ENCODE measurements at places on chromosomes 6 and 20.

DNA sequence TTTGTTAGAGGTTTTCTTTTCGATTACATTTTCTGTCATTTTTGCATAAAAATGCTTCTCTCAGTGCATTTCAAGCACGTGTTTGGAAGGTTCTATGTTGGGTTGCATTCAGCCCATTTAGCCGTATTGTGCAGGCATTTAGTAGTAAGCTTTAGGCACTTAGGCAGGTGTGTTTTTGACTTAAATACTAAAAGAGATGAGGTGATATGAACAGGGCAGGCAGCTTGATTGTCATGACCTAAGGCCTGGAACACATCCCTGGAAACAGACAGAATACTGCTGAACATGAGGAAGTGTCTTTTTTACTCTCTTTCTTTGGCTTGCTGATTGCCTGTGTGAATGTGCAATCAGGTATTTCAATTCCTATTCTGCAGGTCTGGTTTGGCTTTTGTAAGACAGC, 610.5 kb upstream of the MAN1A1 start:
- DNase-seq, result no peak

DNA sequence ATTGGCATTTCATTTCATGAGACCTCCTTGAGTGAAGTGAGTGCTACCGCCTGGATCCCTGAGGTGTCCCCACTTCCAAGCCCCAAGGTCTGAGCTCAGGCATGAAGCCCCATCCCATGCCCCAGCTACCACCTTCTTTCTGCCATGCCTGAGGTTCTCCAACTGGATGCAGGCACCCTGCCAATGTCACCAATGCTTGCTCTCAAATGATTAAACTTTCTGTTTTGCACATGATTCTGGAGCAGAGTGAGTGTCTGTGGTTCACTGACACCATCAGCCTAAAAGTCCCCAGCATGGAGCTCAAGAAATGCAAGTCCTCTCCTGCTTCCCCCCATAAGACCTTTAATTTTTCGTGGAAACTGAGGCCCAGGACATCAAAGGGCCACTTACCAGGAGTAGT, 43.7 kb upstream of the BPIFA2 start:
- no peak for DNase-seq

GRCh38 chr6:34813028-34813713, 21.3 kb downstream of the BLTP3A start:
- DNase-seq, result no peak

GRCh38 chr6:138523347-138524210, 24.3 kb upstream of the NHSL1 start:
- DNase-seq, result no peak

DNA sequence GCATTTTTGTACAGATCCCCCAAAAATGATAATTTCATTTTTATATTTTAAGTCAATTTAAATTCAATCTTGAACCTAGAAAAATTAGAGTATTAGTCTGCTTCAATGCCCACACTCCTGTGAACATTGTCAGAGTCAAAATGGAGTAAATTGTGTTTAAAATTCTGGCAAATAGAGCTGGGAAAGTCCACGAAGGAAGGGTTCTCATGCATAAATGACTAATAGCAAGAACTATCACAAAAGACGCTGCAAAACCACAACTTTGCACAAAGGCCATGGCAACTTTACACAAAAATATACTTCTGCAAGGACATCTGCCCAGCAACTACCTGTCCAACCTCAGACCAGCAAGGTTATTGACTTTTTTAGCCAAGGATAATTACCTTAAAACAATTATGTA, 203.2 kb upstream of the SMLR1 start:
- DNase-seq, result no peak

DNA sequence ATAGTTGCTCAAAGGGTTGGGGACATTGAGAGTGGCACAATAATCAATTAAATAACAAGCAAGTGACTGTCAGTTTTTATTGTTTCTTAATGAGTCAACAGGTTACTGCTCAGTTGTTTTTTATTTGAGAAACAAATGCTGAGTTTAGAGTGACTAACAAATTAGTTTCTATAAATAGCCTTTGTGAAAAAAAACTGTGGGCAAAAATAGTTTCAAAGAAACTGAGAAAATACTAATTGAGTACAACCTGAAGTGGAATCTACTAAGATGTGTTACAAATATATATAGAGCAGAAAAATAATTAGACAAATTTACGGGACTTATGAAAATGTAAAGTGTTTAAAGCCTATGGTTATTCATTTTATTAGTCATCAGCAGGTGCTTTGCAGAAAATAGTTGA, 22.3 kb downstream of the BEND6 start:
- no peak for DNase-seq

DNA sequence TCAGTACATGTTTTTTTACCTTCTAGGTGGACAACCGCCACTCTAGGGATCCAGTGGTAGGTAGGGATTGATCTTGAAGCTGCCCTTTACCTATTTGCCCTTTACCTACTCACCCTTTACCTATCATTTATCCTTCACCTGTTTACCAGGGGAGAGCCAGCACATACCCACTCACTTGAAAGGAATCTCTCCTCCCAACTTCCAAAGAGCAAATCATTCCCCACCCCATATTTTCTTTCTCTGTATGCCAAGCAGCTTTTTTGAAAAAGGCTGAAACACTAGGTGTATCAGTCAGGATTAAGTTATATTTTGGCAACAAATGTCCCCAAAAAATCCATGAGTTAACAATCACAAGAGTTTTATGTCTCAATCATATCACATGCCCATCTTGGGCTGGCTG, 10.5 kb upstream of the EPM2A start:
- DNase-seq, result no peak

DNA sequence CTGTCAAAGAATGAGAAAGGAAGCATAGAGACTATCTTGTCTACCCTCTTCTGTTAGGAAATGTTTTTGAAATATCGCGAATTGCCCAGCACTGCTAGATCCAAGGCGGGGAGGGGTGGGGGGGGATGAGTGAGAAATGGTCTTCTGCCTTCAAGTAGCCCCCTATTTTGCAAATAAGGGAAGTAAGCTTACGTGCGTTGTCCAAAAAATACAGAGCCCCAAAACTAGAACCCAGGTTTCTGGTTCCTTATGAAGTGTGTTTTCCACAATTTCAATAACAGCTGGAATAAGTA, 923 bp upstream of the ILRUN start:
- DNase-seq, result no peak

- no peak for DNase-seq
These were observed 84.3 kb upstream of the MRPS10 start for GRCh38 chr6:42301986-42302385.

GRCh38 chr6:123360359-123360758, 276.4 kb downstream of the TRDN start:
- DNase-seq, result no peak

- no peak for DNase-seq
These were observed 13.7 kb downstream of the UQCC2 start for GRCh38 chr6:33697845-33698244.

GRCh38 chr6:111487661-111488060, 4.6 kb upstream of the REV3L start:
- DNase-seq, result no peak

GRCh38 chr6:88566746-88567534, 396.5 kb downstream of the RNGTT start:
- DNase-seq, result no peak

DNA sequence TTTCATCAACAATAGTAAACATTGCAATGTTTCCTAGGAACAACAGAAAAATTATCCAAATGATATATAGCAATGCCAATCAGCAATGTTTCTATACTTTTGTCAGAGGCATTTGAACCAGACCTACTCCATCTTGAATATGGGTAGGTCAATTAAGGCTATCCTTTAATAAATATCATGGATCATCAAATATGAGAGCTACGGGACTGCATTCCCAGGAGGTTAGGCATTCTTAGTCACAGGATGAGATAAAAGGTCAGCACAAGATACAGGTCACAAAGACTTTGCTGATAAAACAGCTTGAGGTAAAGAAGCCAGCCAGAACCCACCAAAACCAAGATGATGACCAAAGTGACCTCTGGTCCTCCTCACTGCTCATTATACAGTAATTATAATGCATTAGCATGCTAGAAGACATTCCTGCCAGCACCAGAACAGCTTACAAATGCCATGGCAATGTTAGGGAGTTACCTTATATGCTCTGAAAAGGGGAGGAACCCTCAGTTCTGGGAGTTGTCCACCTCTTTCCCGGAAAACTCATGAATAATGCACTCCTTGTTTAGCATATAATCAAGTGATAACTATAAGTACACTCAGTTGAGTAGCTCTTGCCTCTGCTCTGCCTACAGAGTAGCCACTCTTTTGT, 8.6 kb upstream of the SERPINB6 start:
- DNase-seq, result no peak

DNA sequence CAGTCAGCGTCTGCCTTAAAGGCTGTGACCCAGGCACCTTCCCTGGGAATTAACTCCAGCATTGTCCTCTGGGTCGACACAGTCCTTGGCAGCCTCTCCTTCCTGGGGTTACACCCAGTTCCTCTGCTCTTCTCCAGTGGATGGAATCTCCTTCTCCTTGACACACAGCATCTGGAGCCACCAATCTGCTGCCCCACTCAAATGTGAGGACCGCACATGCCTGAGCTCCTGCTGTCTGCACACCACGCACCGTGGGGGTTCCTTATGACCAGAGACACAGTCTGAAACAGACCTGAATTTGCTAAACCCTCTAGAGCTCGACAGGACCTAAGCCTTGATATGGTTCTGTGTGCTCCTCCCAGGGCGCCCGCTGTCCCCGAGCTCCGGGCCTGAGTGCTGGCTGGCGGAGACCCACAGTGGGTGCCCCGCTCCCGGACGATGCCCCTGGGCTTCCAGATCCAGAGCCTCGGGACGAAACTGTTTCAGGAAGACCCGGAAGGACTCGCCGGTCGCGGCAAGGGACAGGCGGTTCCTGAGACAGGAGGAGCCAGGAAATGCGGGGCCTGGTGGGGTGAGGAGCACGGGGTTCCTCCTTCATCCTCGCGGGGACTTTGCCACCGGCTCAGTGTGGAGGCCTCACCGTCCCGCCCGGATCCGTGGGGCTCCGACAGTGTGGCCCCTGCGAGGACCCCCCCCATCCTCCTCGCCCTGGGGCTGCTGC, 2.5 kb upstream of the RAET1G start:
- DNase-seq, result no peak

- DNase-seq, result no peak
These were observed 21.7 kb downstream of the HIVEP1 start for GRCh38 chr6:12033770-12034169.

GRCh38 chr6:151002491-151002935, 137.0 kb downstream of the MTHFD1L start:
- DNase-seq, result no peak

DNA sequence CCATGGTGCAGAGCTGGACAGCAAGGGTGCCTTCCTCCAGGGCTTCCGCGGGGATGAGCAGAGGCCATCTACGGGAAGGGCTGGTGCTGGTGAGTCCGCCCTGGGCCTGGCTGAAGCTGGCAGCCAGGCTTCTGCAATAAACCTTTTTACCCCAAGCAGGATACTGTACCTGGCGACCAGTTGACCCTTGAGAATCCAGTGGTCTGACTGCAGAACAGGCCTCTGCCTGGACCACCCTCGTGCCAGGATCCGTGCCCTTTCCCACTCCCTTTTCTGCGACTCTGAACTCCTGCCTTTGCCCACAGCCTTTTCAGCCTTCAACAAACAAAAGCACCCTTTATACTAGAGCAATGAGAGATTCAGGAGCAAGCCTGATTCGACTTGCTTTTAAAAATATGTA, 18.9 kb downstream of the CDH26 start:
- no peak for DNase-seq

- no peak for DNase-seq
These were observed 124.2 kb downstream of the LY86 start for GRCh38 chr6:6712449-6713403.

GRCh38 chr6:38570750-38571149, 69.0 kb downstream of the BTBD9 start:
- no peak for DNase-seq

DNA sequence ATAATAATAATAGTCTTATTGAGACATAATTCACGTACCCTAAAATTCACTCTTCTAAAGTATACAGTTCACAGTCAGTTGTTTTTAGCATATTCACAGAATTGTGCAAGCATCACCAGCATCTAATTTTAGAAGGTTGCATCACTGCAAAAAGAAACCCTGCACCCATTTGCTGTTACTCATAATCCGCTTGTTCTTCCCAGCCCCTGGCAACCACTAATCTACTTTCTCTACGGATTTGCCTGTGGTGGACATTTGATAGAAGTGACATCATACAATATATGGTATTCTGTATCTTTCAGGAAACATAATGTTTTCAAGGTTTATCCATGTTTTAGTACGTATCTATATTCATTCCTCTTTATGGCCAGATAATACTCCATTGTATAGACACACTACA, 41.5 kb upstream of the FAM184A start:
- DNase-seq, result no peak

DNA sequence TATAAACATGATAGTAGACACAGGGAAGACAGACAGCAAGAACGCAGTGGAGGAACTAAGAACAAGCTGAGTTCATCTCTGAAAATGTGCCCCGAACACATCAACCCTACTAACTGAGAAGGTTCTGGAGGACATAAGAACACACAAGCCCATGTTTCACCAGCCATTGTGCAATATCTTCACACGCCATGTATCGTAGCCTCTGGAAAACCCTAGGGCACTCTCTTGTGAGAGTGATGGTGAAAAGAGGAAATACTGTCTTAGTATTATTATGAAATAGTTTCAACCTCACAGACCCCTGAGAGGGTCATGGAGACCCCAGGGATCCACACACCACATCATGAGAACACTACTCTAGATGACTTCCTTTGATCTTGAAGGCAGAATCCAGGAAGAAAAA, 26.1 kb upstream of the FOXF2 start:
- no peak for DNase-seq

- no peak for DNase-seq
These were observed 58.1 kb downstream of the NUS1 start for GRCh38 chr6:117733341-117733740.

DNA sequence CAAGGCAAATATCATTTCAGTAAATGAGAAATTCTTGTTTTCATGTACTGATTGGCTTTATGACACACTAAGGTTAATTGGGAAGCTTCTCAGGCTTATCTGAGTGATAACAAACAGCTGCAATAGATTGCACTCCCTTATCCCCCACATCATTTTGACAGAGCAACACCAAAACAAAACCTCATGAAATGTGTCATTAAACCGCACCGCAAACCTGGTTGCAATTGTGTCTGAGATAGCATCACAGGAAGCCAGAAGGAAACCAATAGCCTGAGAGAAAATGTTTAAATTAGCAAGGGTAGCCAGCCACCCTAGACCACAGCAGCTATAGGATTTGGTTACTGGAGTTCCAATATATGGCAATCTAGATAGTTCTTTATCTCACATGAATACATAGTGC, 31.6 kb upstream of the LAMA4 start:
- DNase-seq, result peak; percentile 12

Measured in activated effector memory CD4-positive, alpha-beta T cell treated with Interleukin-2 at 50 U/mL for 16 hours (primary cell).